BE2C (cell line): ENCODE measurements at places on chromosomes 11 and 22.
A peak's percentile ranks its signal among the peaks of the same experiment; 100 is the strongest.

GRCh38 chr22:46735747-46736608 is 2.1 kb downstream of the CERK start:
- DNase-seq = peak; percentile 87

DNA sequence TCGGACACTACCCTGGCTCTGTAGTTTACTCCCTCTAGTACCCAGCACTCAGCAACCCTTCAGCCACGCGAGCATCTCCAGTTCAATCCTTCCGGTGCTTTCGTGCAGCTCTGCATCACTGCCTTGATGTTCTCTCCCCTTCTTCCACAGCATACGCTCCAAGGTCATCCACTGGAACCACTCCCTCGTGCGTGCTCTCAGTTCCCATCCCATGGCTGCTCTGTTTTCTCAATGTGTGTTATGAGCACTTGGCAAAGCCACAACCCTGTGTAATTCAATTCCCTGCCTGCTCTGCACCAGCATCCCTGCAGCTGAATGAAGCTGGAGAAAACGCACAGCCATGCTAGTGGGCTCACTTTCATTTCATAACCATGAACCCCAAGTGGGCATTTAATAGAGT is 38.5 kb upstream of the NFRKB start:
- DNase-seq = no peak

- DNase-seq = peak; percentile 22
Measured at GRCh38 chr22:20117633-20118299, 740 bp upstream of the TRMT2A start.

DNA sequence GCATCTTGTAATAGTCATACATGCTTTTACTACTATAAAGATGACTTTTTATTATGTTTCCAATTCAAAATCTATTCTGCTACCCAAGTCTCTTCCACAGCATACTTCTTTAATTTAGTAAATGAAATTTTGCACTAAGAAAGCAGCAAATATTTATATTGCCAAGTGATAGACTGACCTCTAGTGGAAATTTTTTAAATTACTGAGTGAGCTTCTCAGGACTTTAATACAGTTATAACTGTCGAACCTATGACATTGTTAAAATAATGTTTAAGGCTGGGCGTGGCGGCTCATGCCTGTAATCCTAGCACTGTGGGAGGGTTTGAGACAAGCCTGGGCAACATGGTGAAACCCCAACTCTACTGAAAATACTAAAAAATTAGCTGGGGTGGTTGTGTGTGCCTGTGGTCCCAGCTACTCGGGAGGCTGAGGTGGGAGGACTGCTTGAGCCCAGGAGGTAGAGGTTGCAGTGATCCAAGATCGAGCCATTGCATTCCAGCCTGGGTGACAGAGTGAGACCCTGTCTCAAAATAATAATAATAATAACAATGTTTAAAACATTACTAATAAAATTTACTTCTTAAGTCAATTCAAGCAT is 27.3 kb downstream of the STK33 start:
- DNase-seq = no peak

DNA sequence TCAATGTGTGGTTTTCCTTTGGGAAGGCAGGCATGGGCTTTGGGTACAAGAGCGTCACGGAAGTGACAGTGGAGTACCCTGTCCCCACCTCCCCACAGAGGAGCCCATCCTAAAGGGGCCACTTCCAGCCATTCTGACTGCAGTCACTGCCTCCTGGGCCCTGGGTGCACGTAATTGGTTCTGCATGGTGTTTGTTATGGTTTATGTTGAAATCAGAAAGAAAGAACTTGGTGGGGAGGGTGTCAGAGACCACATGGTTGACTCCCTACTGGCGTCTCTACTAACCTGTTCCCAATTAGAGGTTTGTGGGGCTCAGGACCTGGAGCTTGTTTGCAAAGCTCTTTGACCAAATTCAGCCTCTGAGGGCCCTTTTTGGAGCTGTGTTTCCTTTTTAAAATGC is 40.8 kb downstream of the RIBC2 start:
- DNase-seq = no peak

GRCh38 chr22:38696606-38697424 is 3.9 kb downstream of the JOSD1 start:
- DNase-seq = no peak

DNA sequence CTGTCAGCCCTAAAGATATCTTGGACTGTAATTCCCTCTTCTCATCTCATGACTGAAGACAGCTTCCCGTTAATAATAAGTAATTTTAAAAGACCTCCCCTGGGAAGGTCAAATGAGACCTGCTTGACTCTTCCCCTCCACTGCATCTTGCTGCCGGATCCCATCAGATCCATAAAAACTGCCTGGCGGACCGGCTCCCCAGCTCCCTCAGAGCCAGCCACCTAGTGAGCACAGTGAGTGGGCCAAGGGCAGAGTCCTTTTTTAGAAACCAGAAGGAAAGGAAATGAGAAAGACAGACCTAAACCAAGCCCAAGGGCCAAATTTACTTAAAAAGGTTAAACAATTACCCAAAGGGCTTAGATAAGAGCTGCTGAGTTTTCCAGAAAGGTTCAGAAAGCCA is 595.3 kb downstream of the OPCML start:
- no peak for DNase-seq

DNA sequence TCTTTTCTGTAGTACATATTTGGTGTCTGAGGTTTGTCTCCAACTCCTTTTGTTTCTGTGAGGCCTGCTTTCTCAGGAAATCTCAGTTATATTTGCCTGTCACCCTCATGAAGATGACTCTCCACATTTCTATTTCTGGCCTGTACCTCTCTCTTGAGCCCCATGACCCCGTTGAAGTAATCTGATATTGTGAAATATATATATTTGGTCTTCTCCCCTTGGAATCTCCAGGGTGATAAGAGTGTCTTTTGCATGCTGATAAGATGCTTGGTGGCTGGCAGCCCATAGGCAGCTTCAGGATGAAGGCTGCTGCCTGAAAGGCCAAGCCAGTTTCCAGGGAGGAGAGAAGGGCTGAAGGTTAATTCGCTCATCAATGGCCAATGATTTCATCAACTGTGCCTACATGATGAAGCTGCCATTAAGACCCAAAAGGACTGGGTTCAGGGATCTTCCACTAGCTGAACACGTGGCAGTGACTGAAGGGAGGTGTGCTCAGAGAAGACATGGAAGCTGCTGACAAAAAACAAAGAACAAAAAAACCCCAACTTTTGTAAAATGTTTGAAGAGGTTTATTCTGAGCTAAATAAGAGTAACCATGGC is 67.4 kb downstream of the MICAL2 start:
- no peak for DNase-seq

GRCh38 chr11:95229993-95230809 is 801 bp downstream of the SESN3 start:
- DNase-seq = peak; percentile 52

GRCh38 chr11:6298605-6299004 is 21.7 kb downstream of the CAVIN3 start:
- DNase-seq = peak; percentile 23

- no peak for DNase-seq
Measured at GRCh38 chr11:93510196-93510873, 32.9 kb downstream of the SMCO4 start.

- DNase-seq = peak; percentile 57
Measured at GRCh38 chr11:70732881-70733196, 334.5 kb downstream of the CTTN start.
